ENCODE measurements at places on chromosomes 13 and 19.

GRCh38 chr19:40800339-40800996 is 1.5 kb downstream of the EGLN2 start:
- DNase-seq = peak; percentile 43

DNA sequence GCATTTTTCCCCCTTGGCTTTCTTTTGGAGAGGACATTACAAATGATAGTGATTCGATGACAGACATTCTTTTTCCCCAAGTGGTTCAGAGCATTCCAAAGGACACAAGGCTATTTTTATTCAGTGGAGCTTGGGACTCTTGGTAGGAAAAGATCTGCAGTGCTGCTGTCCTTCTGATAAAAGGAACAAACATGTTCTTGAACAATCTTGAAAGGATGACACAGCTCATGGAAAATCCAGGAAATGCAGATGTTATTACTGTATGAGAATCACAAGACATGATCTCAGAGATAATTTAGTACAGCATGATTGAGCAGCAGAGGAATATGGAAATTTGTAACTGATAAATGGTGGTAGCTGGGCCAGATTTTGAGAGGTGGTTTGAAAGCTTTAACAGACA is 96.2 kb upstream of the RFC3 start:
- DNase-seq = no peak

DNA sequence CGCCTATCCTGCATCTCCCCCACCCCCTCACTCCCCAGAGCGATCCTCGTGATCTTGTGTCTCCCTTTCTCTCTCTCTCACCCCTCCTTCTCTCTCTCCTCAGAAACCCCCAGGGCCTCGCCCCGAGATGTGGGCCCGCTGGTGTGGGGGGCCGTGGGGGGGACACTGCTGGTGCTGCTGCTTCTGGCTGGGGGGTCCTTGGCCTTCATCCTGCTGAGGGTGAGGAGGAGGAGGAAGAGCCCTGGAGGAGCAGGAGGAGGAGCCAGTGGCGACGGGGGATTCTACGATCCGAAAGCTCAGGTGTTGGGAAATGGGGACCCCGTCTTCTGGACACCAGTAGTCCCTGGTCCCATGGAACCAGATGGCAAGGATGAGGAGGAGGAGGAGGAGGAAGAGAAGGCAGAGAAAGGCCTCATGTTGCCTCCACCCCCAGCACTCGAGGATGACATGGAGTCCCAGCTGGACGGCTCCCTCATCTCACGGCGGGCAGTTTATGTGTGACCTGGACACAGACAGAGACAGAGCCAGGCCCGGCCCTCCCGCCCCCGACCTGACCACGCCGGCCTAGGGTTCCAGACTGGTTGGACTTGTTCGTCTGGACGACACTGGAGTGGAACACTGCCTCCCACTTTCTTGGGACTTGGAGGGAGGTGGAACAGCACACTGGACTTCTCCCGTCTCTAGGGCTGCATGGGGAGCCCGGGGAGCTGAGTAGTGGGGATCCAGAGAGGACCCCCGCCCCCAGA is 12.8 kb upstream of the TOMM40 start:
- no peak for DNase-seq

GRCh38 chr13:29550430-29550988 is 45.0 kb downstream of the SLC7A1 start:
- DNase-seq = no peak

DNA sequence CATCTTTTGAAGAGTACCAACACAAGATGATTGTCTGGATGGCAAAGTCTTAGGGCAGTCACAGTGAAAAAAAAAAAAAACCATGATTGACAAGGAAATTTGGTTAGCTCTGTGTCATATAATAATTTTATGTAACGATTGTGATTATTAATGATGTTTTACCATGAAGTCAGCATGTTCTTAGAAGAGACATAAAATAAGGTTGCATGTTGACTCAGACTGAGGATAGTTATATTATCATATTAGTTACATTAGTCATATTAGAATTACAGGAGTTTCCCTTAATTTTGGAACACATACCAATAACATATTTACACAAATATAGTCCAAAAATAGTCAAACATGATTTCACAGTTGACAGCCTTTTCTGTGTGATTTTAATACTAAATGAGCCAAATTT is 5.7 kb downstream of the ZNF431 start:
- no peak for DNase-seq

- no peak for DNase-seq
These were observed 461 bp upstream of the HSPB6 start for GRCh38 chr19:35757231-35757748.

GRCh38 chr19:32264568-32264967 is 80.8 kb upstream of the ZNF507 start:
- no peak for DNase-seq

DNA sequence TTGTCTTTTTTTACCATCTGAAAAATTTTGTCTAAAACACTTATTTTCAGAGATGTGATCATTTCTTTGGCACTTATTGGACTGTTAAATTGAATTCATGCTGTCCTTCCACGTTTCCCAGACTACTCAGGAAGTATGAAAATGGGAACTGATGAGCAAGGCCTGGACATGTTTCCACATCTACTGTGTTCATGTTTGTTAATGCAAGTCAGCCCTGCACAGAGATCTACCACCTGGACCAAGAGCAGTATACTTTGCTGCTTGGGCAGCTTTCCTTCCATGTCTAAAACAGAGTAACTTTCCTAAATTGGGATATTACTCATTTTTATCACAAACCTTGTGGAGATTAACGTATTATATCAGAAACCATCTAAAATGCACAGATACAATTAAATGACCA is 687.4 kb downstream of the DIAPH3 start:
- no peak for DNase-seq

DNA sequence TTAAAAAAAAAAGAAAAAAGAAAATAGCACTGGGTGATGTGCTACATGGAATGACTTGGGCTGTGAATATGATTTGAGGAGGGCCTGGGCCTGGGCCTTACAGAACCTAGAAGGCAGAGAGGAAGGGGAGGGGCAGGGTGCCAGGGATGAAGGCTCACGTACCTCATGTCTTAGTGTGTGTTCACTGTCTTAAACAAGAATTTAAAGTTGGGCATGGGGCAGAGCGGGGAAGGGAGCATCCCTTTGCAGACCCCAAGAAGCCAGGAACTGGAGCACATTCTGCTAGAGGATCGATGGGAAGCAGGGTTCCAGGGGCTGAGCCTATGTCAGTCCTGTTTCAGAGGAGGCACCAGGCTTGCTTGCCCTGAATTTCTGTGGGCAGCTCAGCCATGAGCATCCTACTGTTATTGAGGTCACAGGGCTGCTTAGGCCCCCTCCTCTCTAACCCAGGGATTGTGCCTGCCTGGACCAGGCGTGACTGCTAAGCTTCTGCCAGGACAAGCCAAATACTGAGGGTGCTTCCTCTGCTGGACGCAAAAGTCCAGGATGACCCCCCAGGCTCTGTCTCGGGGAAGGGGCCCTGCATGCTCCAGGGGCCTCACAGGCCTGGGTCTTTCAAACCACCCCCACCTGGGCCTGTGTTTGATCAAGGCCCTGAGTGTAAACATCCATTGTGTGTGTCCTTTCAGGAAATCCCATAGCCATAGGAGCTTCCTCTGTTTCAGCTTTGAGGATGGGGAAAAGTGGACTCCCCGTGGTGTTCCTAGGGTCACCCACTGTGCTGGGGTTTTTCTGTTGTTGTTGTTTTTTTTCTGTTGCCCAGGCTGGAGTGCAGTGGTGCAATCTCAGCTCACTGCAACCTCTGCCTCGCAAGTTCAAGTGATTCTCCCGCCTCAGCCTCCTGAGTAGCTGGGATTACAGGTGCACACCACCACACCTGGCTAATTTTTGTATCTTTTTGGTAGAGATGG is 4.8 kb downstream of the LSR start:
- no peak for DNase-seq

DNA sequence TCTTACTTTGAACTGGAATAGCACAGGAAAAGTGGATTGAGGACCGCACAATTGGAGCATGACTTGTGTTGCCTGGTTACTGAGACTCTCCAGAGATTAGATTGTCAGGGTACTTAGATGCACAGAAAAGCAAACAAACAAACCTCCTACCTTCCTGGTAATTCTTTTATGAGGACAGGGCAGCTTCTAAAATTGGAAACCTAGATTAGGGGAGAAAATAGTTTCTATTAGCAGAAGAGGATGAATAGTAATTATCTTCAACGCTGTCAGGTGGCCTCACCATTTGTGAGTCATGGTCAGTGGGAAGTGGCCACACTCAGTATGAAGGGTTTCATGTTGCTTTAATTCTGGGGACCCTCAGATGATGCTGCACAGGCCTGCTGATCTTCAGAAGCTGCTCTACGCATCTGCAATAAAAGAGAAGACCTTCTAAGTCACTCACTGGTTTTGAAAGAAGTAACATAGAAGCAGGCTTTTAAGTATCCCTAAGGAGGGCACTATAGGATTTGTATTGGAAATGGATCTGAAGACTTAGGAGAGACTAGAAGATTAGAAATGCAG is 106.8 kb downstream of the LACC1 start:
- no peak for DNase-seq

DNA sequence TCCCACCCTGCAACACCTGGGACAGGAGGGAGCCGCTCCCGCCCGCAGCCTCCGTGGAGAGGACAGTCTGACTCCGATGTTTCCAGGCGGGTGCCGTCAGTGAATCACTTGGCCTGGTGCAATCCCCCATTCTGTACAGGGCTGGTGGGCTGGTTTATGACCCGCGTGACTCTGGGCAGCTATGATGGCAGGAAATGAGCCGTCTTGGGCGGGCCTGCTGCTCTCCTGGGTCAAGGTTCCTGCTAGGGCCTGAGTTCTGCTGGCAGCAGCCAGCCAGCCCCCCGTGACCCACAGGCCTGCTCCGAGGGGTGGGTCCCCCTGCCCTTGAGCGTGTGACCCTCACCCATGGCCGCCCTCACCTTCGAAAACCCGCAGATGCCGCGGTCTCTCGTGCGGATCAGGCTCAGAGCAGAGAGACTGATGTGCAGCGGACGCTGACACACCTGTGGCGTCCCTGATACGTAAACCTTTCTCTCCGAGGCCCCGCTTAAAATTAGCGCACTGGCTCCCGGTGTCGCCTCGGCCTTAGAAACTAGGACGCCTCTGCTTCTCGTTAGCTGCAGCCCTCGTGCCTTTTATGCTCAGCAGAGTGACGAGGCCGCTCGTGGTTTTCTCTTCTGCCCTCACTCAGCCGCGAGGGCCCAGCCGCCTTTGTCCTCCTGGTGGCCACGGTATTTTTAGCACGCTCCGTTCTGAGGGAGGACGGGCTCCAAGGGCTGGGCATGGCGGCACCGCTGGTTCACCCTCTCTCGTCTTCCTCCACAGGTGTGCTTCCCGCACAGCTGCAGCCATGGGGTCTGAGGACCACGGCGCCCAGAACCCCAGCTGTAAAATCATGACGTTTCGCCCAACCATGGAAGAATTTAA is 63.4 kb downstream of the KDM4B start:
- DNase-seq = no peak

DNA sequence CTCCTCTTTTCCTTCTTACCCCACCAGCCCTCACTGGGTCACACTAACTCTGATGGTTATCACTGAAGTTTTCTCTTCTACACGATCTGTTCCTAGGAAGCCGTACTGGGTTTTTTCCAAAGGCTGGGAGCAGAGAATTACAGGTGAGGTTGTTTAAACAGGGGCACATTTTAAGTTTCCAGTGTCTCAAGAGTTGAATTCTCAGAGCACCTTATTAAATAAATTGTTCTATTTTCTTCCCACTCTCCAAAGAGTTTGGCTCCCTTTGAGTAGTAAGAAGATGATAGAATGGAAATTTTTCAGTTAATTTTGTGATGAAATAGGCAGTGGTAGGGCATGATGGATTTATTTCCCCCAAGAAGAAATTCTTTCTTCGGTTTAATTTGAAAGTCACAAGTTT is at the start of gene OR7D4:
Gene OR7D4, minus strand, starts transcription at position 101 of the 400 bp plus-strand sequence. CDS start 4,752 bp downstream, outside the sequence.
- no peak for DNase-seq

DNA sequence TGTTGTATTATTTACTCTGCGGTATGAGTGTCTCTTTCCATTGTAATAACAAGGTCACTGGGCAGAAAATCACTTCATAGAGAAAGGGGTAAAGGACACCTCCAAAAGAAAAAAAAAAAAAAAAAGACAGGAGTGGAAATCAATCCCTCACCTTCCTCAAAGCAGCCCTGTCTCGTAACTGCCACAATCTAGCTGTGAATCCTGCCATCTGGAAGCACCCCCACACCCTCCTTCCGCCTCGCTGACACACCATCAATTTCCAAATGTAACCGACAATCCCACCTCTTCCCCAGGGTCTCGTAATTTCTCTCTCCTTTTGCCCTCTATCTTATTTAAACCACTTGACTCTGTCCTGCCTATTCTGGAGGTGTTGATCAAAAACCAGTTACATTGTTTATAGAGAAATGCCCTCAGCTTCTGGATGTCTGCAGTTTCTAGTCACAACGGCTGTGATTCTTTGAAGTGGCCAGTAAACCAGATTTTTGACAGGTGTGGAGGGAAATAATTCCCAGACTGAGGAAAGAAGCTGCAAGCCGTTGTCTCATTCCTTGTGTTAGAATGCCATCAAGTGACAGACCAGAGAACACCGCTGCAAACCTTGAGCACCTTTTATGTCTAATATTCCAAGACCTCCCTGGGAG is 9.1 kb upstream of the POP4 start:
- no peak for DNase-seq

DNA sequence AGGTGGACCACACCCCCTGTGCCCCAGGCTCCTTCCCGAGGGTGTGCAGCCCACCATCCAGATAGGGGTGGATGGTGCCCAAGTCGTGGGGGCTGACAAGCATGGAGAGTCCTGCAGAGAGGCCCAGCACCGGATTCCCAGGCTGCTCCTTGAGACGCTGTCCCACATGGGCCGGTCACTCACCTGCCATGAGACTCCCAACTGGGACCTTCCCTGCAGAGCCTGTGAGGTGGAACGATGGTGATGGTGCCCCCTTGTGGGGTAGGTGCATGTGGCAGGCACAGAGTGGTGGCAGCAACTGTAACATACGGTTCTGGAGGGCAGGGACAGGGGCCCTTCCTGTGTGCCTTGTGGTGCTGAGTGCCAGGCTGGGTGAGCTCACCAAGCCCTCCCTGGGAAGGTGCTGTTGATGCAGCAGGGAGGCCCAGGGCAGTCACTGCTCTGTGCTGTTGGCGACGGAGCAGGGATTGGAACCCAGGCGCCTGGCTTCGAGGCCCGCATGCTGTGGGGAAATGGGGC is 33.1 kb downstream of the PPP1R37 start:
- DNase-seq = no peak

GRCh38 chr19:55606817-55607216 is 1.4 kb downstream of the ZNF865 start:
- no peak for DNase-seq

DNA sequence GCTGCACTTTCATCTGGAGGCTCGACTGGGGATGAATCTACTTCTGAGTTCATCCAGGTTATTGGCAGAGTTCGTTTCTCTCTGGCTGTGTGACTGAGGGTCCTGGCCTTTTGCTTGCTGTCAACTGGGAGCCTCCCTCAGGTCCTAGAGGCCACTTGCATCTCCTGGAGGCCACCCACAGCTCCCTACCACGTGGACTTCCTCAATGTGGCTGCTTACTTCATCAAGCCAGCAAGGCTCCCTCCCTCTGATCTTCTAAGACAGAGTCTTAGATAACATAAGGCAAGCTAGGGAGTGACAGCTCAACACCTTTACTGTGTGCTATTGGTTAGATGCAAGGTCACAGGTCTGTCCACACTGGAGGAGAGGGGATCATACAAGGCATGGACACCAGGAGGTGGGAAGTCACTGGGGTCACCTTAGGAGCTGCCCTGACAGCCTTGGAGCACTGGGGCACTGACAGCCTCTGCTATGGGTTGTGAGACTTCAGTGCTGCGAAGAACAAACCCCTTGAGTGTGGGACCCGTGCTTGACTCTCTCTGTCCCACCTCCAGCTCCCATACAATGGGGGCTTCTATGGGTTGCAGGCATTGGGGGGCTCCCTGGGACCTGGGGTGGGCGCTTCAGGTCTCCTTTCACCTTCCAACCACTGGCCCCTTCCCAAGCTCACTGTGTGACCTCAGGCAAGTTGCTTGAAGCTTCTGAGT is 5.3 kb downstream of the FAM187B start:
- DNase-seq = no peak

GRCh38 chr13:36915106-36915505 is 4.9 kb downstream of the SMAD9 start:
- no peak for DNase-seq
